ENCODE measurements at places on chromosomes 2 and 18. TPM values are rescaled to one million over a fixed set of nuclear protein-coding genes. Genes with fewer than 3 reads are reported as not detected.

CD207 gene
- not detected for total RNA-seq

SATB2 gene
- 2.4 TPM for total RNA-seq

CNGA3 gene
- 0.33 TPM for total RNA-seq

IL37 gene
- not detected for total RNA-seq

CHST9 gene
- total RNA-seq: 44.1 TPM

Data from endodermal cell (in vitro differentiated cells).